B cell (primary cell): ENCODE measurements at places on chromosomes 6 and 20. TPM values are rescaled to one million over a fixed set of nuclear protein-coding genes. Genes with fewer than 3 reads are reported as not detected.

- peaks cover 16% of the 10 kb centered on the region for H3K27me3 ChIP-seq
- no peak overlapping the region for H3K4me3 ChIP-seq
- H3K4me1 ChIP-seq: peaks cover 2% of the 10 kb centered on the region
- H3K27ac ChIP-seq: no peak overlapping the region
Observed at GRCh38 chr6:170099387-170099786, 191.5 kb downstream of the DLL1 start.

HRH3 gene
- total RNA-seq: not detected in 2 replicates

LRRC73 gene
- total RNA-seq: 0.99 and 1.2 TPM in 2 replicates

MYB gene
- 1.1 and 1.4 TPM in 2 replicates for total RNA-seq

PBOV1 gene
- total RNA-seq: not detected in 2 replicates

HLA-DRA gene
- 2,785 and 2,881 TPM in 2 replicates for total RNA-seq

CYP39A1 gene
- not detected in 2 replicates for total RNA-seq
